ENCODE measurements at places on chromosomes 1 and 21.

- no peak for DNase-seq
These were observed 45.7 kb downstream of the APP start for GRCh38 chr21:26124896-26125295.

DNA sequence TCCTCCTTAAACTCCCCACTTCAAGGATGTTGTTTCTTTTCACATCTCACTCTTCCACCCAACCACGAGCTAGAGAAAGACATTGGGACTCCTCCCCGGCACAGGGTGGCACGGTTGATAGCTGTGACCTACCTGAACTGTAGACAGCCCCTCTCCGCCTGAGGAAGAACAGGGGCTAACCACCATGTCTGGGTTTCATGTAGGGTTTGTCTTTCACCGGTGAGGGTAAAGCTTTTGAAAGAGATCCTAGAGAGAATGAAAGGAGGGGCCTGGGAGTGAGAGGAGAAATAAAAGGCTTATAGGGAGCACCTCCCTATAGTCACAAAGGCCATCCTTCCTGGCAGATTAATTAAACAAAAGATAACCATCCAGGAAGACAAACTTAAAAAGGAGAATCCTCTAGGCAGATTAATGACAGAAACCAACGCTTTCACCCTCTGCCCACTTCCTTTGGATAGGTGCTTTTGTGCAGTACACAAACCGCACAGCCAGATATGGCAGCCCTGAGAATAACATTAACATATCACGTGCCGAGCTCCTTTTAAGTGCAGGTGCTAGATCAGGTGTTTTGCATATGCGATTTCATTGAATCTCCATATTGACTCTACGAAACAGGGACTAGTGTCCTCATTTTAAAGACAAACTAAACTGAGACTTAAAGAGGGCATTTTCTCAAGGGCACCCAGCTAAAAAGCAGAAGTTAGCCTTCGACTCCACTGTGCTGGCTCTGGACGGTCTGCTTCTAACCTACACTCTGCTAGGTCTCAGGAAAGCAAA is 178.1 kb upstream of the RUNX1 start:
- DNase-seq: no peak

DNA sequence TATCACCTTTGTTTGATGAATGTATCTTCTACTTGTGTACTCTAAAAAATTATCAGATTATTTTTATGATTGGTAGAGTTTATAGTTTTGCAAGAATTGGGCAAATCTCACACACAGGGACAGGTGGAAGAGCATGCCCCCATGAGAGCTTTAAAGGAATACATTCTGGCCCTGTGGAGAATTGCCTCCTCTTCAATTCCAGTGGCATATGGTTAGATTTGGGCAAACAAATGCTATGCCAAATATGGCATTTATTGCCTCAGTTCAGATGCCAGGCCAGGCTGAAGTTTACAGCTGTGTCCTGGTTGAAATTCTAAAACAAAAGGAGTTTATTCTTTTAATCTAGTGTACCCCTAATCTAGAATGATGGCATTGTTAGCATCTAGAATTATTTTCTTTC is 162.4 kb upstream of the CACYBP start:
- no peak for DNase-seq

GRCh38 chr1:226405411-226405988 is 2.4 kb downstream of the PARP1 start:
- DNase-seq: no peak

DNA sequence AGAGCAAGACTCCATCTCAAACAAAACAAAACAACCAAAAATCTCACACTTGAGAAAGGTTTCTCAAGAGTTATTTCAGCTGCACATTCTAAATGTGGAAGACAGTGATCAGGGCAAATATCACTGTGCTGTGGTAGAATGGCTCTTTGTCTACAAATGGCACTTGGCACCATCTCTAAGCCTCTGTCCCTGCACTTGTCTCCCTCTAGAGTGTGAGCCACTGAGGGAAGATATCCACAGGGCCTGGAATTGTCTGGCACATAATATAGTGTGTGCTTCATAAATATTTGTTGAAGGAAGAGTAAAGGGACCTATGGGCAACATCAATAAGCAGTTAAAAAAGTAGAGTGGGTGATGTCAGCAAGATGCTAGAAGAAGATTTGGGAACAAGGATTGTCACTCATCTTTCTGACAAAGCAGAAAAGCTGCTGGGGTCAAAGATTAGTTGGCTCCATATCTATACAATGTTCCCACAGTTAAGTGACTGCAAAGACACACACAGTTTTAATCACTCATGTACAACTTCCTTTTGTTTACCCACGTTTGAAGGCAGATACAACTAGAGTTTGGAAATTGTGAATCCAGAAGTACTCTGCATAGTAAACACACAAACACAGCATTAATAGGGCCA is 19.1 kb downstream of the CD101 start:
- no peak for DNase-seq

DNA sequence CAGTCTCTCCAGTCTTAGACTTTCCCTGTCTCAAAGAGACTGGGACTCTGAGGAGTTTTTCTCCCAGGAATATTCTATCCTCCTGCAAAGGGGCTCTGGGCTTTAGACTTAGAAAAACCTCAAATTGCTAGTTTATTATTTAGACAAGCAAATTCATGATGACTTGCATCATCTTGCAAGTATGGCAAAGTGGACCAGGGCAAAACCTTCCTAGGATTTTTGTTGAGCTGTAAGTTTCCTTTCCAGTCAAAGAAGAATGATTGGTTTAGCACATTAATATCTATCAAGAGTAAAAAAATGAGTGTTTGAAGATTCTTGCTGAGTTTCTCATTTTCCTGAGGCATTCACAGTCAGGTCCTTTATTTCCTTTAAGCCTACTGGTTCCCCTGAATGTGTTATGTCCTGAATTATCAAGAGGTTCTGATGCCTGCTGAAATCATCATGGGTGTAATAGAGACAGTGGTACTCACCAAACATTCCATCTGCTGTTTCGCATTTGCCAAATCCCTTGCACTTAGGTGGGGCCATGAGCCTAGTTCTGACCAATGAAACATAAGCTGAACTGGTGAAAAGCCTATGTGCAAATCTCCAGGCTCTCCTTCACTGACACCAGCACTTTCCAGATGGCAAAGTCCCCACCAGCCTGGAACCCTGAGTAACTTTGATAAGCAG is 25.2 kb upstream of the SPAG17 start:
- no peak for DNase-seq

GRCh38 chr1:79037085-79037484 is 30.6 kb upstream of the ADGRL4 start:
- DNase-seq: no peak

GRCh38 chr1:150003801-150004200 is 6.7 kb downstream of the OTUD7B start:
- no peak for DNase-seq

- no peak for DNase-seq
These were observed 222.4 kb upstream of the B3GALT2 start for GRCh38 chr1:193408782-193409293.

- DNase-seq: no peak
These were observed 316.3 kb downstream of the TGFB2 start for GRCh38 chr1:218661411-218661810.

DNA sequence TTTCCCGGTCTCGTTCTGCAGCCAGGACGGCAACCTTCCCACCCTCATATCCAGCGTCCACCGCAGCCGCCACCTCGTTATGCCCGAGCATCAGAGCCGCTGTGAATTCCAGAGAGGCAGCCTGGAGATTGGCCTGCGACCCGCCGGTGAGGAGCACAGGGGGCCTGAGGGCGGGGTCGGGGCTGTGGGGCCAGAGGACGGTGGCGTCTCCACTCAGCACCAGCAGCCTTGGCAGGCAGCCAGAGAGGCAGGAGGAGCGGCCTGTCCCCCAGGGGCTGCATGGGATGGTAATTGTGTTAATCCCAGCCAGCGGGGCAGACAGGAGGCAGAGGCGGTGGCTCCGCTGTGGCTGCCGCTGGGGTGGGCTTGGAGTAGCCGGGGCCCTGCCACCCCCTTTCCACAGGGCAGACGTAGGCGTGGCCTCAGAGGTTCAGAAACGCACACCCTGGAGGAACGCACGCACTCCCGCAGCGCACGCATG is 12.1 kb downstream of the SAMD11 start:
- peak; percentile 65 for DNase-seq

- no peak for DNase-seq
These were observed 149.8 kb downstream of the ZZZ3 start for GRCh38 chr1:77532641-77533040.

DNA sequence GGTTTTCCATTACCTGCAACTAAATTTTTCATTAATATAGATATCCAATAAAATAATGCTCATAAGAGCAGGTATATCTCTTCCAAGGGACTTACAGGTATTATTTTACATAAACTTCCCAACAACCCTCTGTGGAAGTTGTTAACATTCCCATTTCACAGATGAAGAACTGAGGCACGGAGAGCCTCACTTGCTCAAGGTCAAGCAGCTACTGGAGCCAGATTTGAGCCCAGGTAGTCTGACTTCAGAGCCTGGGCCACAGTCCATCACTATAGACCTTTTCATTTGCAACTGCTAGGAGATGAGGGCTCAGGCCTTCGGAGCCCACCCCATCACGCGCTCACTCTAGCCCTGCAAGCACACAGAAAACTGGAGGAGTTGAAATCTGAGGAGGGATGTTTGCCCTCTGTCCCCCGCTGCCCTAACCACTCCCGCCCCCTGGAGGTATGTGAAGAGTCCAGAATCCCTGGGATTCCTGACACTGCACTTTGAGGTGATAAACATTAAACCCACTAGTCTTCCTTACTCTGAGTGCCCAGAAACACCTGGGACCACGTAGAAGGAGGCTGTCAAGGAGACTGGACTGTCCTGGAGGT is 11.7 kb upstream of the ALPL start:
- no peak for DNase-seq

- DNase-seq: no peak
These were observed 3.1 kb downstream of the GNG4 start for GRCh38 chr1:235646463-235646862.

DNA sequence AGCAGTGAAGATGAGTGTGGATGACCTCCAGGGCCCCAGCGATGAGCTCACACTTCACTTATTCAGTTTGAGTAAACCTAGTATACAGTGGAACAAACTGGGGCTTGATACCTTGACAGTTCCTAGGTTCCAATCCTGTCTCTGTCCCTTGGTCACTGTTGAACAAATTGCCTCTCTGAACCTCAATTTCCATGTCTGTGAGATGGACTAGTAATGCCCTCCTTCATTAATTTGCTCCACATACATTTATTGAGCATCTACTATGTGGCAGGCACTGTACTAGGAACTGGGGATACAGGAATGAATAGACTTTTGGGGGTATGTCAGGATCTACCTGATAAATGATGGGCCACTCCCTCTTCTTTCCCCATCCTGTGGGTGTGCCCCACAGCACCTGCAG is 57.3 kb downstream of the SDC3 start:
- no peak for DNase-seq

DNA sequence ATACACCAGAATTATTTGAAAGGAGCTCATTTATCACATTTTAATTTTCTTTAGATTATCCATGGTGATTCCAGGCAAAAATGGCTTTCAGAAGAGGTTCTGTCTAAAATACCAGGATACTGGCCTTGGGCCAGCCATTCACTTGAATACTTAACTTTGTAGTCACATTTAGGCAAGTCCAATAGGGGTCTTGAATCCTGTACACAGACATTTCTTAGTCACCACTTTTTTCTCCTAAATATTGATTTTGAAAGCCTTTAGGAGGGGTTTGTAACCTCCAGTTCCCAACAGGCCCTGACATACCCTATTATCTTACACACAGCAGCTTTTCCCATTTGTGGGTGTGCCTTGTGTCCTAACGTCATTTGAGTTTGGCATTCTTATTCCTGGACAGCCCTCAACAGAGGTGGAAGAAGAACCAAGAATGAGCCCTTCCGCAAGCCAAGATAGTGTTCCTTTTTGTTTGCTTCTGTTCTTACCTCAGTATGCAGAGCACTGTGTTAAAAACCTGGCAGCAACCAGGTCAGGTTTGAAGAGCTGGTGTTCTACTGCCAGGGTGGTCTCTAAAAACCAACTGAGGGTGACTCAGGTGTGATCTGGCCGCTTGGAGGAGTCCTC is 19.5 kb downstream of the MAP3K7CL start:
- no peak for DNase-seq

- DNase-seq: no peak
These were observed 101.0 kb downstream of the SPATA46 start for GRCh38 chr1:162275622-162276175.

GRCh38 chr1:108824051-108824450 is 32.8 kb downstream of the AKNAD1 start:
- no peak for DNase-seq

GRCh38 chr1:212260557-212261355 is 24.5 kb upstream of the PPP2R5A start:
- no peak for DNase-seq

DNA sequence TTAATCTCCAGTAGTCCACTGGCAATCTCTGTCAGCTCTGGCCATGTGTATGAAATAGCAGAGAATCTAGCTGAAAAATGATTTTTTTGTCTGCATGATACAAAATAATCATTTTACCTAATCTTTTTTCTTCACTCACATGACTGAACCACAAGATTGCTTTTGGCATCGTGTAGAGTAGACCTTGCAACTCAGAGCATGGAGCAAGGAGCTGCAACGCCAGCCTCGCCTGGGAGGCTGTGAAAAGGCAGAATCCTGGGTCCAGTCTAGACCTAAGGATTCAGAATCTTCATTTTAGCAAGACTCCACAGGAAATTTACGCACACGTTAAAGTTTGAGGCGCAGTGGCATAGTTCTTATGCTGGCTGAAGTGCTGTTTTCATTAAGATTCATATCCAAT is 40.2 kb downstream of the TOMM20 start:
- DNase-seq: no peak

DNA sequence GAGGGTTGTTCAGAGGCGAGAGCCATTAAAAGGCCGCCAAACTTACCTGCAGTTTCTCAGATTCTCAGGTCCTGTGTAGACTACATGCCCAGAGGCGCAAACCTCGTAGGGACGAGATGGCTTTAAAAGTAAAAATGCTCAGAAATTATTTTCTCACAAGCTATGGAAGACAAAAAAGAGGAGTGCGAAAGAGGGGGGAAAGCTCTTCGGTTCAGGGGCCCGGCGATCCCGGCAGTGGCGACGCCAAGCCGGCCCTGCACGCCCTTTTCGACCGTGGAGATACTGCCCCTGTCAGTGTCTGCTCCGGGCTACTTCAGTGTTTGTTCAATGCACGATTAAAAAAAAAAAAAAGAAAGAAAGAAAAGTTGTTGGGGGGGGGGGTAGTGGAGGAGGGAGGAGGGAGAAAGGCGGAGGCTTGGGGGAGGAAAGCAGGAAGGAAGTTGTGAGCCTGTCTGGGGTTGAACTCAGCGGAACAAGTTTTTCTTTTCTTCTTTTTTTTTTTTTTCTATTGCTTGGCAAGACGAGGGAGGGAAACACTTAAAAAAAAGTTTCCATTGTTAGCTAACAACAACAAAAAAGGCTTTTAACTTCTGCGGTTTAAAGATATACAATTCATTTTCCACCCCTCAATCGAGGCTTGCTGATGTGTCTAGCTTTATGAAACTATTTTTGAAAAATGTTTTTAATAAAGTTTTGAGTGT is at the start of gene ITPKB:
Gene ITPKB (minus strand): TSS at position 288 of the 701 bp plus-strand sequence. CDS start 1,824 bp downstream, outside the sequence.
- DNase-seq: no peak

DNA sequence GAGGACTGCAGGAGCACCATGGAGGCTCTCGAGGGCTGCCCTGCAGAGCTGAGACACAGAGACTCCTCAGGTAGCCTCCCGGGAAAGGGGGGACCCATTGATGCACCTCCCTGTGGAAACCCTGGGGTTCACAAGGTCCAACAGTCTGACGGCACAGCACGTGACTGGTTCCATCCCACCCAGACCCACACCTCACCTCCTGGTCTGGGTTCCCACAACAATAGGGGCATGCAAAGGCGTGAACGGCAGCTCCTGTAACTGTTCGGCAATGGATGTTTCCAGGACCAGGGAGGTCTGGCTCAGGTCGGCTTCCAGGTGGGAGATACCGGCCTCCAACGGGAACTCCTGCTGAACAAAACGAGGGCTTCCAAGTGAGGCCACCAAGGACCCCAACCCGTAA is 86.8 kb downstream of the NPHP4 start:
- no peak for DNase-seq

GRCh38 chr1:111565079-111565478 is 54.5 kb upstream of the RAP1A start:
- DNase-seq: no peak

Data from HuH-7.5 (cell line).